ENCODE measurements at places on chromosomes 16 and 17.

- DNase-seq, result no peak
Measured at GRCh38 chr16:6698548-6698947, 634.1 kb upstream of the RBFOX1 start.

- DNase-seq, result no peak
Measured at GRCh38 chr16:88721236-88721635, 14.9 kb downstream of the CTU2 start.

DNA sequence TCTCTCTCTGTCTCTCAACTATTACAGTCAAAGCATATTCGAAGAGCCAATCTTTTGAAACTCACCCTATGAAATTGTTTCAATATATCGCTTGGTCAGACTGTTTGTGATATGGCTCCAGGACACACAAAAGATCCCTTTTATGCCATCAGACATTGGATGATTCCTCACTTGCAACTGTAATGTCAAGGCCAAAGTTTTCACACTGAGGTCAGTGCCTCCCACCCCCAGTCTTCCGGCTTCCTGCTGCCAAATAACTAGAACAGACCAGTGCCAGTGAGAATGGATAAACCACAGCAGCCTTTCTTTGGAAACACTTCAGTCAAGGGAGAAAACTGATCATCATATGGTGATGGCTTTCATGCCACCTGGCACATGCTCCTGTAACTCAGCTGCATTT lies 321.9 kb upstream of the ZFHX3 start:
- no peak for DNase-seq

DNA sequence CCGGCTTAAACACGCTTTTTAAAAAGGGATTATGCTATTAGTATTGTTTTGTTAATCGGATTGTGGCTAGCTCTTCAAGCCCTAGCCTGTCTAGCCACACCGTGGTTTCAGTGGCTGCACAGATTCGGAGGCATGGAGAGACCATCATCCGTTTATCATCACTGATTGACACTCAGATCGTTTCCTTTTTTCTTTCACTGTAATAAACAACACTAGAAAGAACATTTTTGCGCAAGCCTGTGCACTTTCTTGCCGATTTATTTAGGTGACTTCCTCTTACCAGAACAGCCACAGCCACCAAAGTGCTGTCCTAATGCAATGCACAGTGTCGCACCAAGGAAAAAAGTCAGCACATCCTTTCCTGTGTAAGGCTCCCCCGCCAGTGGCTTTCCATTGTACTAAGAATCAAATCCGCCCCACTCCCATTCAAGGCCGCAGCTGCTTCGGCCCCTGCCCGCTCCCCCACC lies 78.2 kb downstream of the CRISPLD2 start:
- DNase-seq, result no peak

DNA sequence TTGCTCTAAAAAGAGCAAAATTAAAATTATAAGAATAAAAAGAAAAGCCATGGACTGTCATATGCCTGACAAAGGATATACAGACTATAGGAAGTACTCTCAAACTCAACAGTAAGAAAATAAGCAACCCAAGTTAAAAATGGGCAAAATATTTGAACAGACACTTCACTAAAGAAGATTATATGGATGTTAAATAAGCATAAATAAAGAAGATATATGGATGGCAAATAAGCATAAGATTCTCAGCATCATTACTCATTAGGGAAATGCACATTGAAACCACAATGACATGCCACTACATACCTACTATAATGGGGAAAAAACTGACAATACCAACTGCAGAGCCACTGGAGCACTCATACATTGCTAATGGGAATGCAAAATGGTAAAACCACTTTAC lies 14.9 kb upstream of the BEAN1 start:
- DNase-seq, result no peak

GRCh38 chr17:9104370-9105041 lies 83.2 kb downstream of the NTN1 start:
- no peak for DNase-seq

- no peak for DNase-seq
Measured at GRCh38 chr17:40474419-40475002, 26.9 kb downstream of the TNS4 start.

DNA sequence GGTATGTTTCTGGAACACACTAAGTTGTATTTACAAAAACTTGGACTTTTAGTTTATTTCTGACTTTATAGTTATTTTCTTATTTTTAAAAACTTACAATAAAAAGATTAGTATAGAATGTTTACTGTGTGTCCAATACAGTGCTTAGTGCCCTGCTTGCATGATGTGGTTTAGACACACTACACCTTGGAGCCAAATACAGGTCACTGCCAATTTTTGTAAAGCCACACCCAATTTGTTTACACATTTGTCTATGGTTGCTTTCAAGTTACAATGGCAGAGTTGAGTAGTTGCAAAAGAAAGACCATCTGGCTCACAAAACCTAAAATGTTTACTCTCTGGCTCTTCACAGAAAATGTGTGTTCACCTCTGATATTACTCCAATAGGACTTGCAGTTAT lies 807.1 kb downstream of the KCNJ2 start:
- no peak for DNase-seq

GRCh38 chr16:57345021-57345420 lies 13.6 kb upstream of the CCL22 start:
- no peak for DNase-seq

DNA sequence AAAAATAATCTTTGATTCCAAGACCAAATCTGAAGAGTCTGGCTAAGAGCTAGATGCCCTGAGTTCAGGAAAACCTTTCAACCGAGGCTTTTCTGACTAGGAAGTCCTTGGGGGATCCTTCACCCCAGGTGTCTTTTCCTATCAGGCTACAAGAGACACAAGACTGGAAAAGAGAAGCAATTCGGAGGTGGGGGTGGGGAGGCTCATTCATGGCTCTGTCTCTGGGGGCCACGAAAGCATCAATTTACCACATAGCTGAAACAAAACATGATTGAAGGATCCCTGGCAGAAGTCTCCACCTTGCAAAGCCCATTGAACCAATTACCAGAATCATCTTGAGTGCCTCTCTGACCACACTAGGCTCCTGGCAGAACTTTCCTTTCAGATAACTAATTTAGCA lies 239.8 kb upstream of the SALL1 start:
- DNase-seq, result no peak

- DNase-seq, result no peak
Measured at GRCh38 chr16:28898266-28898665, 20.0 kb downstream of the ATP2A1 start.

GRCh38 chr16:85112364-85112763 lies at the start of gene CIBAR2:
CIBAR2 (minus strand) TSS chr16:85112472; CDS start chr16:85112352, 120 bp downstream.
- DNase-seq, result no peak

- DNase-seq, result peak; percentile 61
Measured at GRCh38 chr17:50283246-50283645, 9.0 kb downstream of the TMEM92 start.

DNA sequence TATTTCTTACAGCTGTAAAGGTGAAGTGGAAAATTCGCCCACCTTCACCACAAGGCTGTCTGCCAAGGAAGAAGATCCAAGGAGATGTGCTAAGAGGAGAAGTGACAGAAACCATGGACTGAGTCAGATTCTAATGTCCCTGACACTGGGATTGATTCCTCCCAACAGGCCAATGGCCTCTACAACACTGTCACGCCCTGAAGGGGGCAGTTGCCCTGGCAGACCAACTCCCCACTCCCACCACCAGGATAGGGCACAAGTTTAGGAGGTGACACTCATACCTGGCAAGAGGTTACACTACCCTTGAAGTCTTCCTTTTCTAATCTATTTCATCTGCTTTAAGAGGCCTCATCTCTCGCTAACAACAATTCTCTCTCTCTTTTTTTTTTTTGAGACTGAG lies 16.1 kb downstream of the PIP4K2B start:
- no peak for DNase-seq

DNA sequence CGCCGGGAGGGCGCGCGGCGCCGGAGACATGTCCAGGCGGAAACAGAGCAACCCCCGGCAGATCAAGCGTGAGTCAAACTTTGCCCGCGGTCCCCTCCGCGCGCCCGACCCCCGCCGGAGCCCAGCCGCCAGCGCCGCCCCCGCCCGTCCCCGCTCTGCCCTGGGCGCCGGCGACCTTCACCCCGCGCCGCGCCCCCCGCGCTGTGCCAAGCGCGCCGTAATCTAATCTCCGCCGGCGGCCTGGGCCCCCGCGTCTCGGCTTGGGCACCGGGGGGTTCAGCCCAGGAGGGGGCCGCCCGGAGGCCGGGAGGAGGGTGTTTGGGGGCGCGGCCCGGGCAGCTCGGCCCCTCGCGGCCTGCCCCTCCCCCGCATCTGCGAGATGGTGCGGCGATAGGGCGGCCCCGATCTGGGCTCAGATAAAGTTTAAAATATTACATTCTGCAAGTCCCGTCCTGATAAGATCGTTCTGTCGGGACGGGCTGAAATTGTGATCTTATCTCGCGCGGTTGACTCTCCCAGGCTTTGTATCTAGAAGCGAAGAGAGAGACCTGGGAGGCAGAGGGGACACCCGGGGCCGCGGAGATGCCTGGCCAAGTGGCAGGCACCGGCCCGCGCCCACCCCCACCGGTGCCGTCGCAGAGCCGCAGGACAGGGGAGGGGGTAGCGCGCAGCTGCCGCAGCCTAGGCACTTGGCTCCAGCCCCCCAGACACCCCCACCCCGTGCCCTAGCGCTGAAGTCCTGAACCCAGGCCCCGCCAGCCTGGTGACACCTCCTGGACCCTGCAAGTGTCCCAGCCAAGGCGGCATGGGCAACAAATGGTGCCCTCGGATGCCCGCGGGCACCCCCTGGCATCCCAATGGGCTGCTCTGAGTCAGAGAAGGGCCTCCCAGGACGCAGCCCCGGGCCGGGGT lies 787 bp downstream of the ZFPM1 start:
- no peak for DNase-seq

DNA sequence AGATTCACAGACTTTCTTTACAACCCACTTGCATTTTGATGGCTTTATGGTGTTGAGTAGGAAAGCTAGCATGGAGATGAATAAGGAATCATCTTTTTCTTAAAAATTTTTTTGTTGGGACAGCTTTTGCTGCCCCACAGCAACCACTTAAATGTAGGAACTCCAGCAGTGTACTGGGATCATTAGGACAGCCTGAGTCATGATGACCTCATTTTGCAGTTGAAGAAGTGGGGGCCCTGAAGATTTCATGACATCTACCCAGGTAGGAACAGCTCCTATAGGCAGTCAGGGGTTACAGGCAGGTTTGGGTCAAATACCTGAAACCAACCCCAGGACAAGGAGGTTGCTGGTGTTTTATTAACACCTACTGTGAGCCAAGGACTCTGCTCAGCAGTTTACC lies 2.1 kb downstream of the METTL22 start:
- no peak for DNase-seq

GRCh38 chr16:3952737-3953131 lies 72.2 kb upstream of the CREBBP start:
- DNase-seq, result peak; percentile 22

DNA sequence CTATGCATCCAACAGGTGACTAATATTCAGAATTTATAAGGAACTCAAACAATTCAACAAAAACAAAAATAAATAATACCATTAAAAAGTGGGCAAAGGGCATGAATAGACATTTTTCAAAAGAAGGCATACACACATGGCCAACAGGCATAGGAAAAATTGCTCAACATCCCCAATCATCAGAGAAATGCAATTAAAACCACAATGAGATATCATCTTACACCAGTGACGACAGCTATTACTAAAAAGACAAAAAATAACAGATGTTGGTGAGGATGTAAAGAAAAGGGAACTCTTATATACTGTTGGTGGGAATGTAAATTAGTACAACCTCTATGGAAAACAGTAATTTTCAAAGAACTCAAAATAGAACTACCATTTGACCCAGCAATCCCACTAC lies 250.4 kb upstream of the N4BP1 start:
- DNase-seq, result no peak

DNA sequence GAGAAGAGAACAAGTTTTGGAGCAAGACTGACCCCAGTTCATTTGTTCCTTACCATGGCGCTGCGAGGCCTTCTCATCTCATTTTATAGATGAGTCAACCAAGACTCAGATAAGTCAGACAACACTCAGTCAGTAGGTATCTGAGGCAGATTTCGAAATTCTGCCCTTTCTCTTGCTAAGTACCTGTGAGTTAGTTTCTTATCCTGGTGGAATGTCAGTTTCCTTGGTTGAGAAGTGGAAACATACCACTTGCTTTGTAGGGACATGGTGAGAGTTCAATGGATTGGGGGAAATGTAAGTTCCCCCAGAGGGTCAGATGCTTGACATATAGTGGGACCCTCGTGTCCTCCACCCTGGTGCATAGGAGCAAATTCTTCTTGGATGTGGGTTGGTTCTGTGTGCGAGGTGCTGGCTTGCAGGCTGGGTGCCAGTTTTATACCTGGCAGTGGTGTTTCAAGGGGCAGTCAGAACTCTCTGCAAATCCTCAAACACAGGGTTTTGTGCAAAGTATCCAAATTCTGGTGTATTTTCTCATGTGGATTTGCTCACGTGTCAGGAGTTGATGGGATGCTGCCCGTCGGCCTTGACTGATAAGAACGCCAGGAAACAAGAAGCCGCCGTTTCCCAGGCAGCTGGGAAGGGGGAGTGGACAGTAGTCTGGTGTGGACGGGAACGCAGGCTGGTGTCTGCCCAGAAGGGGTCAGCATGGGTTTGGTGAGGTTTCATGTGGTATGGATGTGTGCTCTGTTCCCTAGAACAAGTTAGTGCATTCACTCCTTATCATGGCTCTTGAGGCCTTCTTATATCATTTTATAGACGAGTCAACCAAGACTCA lies 61.1 kb upstream of the CIBAR2 start:
- DNase-seq, result no peak

- no peak for DNase-seq
Measured at GRCh38 chr17:12727076-12727760, 61.5 kb downstream of the MYOCD start.

DNA sequence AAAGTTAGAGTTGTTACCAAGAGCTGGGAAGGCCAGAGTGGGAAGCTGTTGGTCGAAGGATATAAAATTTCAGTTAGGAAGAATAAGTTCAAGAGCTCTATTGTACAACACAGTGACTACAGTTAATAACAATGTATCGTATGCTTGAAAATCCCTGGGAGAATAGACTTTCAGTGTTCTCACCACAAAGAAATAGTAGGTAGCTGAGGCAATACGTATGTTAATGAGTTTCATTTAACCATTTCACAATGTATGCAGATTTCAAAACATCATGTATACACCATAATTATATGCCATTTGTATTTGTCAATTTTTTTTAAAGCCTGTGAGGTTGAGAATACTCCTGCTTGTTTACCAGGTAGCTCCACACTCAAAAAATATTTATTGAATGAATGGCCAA lies 41.5 kb upstream of the MYOCD start:
- DNase-seq, result no peak

- no peak for DNase-seq
Measured at GRCh38 chr16:48608871-48609651, 919 bp downstream of the N4BP1 start.

GRCh38 chr17:1294157-1294717 lies 14.8 kb downstream of the TRARG1 start:
- DNase-seq, result no peak

All from GM13976 (cell line).